ENCODE measurements at places on chromosomes 4 and X.

GRCh38 chrX:130566028-130566683 is 164.4 kb downstream of the RBMX2 start:
- H3K27ac ChIP-seq, result no peak overlapping the region
- no peaks in the 10 kb centered on the region for H3K27me3 ChIP-seq
- no peaks in the 10 kb centered on the region for H3K4me1 ChIP-seq
- DNase-seq, result no peak
- no peak overlapping the region for H3K4me3 ChIP-seq
- no peaks in the 10 kb centered on the region for H3K36me3 ChIP-seq

GRCh38 chr4:95572304-95572991 is 23.7 kb upstream of the UNC5C start:
- no peak for DNase-seq
- no peaks in the 10 kb centered on the region for H3K4me1 ChIP-seq
- no peaks in the 10 kb centered on the region for H3K36me3 ChIP-seq
- H3K4me3 ChIP-seq, result no peak overlapping the region
- no peak overlapping the region for H3K27ac ChIP-seq
- H3K27me3 ChIP-seq, result no peaks in the 10 kb centered on the region

DNA sequence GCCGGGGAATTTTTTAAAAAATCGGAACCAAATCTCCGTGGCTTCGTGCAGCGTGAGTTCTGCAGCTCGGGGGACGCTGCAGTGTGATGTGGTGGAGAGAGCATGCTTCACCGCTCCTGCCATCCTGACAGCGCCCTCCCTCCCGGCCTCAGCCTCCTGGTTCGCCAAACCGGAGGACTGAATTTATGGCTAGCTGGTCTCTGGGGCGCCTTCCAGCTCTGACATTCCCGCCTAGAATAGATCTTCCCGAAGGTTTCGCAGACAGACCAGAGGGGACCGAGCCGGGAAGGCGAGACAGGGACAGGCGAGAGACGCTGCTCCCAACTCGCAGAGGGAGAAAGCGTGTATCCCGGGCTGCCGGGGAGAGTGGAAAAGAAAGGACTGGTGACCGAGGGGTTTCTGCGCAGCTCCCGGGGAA is 25.9 kb downstream of the HOPX start:
- peaks cover 37% of the 10 kb centered on the region for H3K4me1 ChIP-seq
- peak overlapping the region; percentile 62 for H3K4me3 ChIP-seq

DNA sequence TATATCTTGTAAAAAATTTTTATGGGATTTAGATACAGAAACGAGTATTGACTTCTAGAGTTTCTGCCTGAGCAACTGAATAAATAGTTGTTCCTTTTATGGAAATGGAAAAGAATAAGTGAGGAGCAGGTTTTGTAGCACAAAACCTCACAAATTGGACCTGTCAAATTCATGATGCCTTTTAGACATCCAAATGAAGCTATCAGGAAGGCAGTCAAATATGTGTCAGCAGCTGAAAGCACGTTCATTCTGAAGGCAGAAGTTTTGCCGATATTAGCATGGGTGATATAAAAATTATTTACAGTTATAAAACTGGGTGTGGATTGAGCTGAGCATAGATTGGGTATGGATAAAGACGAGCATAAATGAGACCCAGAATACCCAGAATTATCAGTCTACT is 374.0 kb downstream of the EPHA5 start:
- no peak for DNase-seq
- no peaks in the 10 kb centered on the region for H3K4me1 ChIP-seq
- no peaks in the 10 kb centered on the region for H3K27me3 ChIP-seq
- H3K27ac ChIP-seq, result no peak overlapping the region

DNA sequence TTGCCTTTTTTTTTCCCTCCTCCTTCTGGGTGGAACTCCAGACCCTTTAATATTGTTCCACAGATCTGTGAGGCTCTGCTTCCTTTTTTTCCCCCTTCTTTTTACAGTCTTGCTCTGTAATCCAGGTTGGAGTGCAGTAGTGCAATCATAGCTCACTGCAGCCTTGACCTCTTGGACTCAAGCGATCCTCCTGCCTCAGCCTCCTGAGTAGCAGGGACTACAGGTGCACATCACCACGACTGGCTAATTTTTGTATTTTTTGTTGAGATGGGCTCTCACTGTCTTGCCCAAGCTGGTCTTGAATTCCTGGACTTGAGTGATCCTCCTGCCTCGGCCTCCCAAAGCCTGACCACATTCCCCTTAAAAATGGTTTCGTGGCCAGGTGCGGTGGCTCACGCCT is 26.8 kb downstream of the NSD2 start:
- no peaks in the 10 kb centered on the region for H3K36me3 ChIP-seq
- no peak overlapping the region for H3K27ac ChIP-seq
- no peak for DNase-seq
- H3K27me3 ChIP-seq, result no peaks in the 10 kb centered on the region
- no peak overlapping the region for H3K4me3 ChIP-seq

- no peak overlapping the region for H3K4me3 ChIP-seq
- no peaks in the 10 kb centered on the region for H3K27me3 ChIP-seq
- H3K36me3 ChIP-seq, result no peaks in the 10 kb centered on the region
- no peaks in the 10 kb centered on the region for H3K4me1 ChIP-seq
- DNase-seq, result no peak
Observed at GRCh38 chr4:38344929-38345328, 319.1 kb upstream of the KLF3 start.

DNA sequence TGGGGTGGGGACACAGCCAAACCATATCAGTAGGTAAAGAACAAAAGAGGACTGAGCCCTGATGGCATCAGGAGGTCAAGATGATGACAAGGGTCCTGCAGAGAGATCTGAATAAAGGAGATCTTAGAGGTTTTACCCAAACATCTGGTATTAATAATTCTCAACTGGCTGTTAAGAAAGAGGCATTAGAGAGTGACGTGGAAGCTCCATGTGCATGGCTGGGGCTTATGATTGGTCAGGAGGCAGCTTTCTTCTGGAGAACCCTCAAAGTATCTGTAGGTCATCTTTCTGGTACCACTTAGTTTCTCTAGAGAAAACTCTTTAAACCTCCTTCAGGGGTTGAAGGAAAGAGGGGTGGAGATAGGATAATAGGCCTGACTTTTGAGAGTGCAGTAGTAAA is 18.7 kb downstream of the MGST2 start:
- no peak overlapping the region for H3K27ac ChIP-seq
- no peak for DNase-seq
- H3K36me3 ChIP-seq, result no peaks in the 10 kb centered on the region
- no peak overlapping the region for H3K4me3 ChIP-seq
- H3K4me1 ChIP-seq, result peaks cover 17% of the 10 kb centered on the region

Data from keratinocyte (primary cell).